ENCODE measurements at places on chromosomes 2 and 18. TPM values are rescaled to one million over a fixed set of nuclear protein-coding genes. Genes with fewer than 3 reads are reported as not detected.

- H3K4me3 ChIP-seq: no peak overlapping the region
- no peaks in the 10 kb centered on the region for H3K27me3 ChIP-seq
- no peak for DNase-seq
- no peaks in the 10 kb centered on the region for H3K4me1 ChIP-seq
- H3K36me3 ChIP-seq: no peaks in the 10 kb centered on the region
- no peak overlapping the region for H3K27ac ChIP-seq
Observed at GRCh38 chr2:154368153-154368552, 330.3 kb upstream of the KCNJ3 start.

Gene FAM110C
- polyA plus RNA-seq: 26.3 TPM

GRCh38 chr2:113216321-113216720, 42.5 kb downstream of the PSD4 start:
- H3K4me3 ChIP-seq: no peak overlapping the region
- no peak for DNase-seq
- no peaks in the 10 kb centered on the region for H3K36me3 ChIP-seq
- no peak overlapping the region for H3K27ac ChIP-seq

Gene ABCB11
- polyA plus RNA-seq: 0.03 TPM

- H3K4me3 ChIP-seq: no peak overlapping the region
- no peaks in the 10 kb centered on the region for H3K36me3 ChIP-seq
- no peak for DNase-seq
- no peak overlapping the region for H3K27ac ChIP-seq
Observed at GRCh38 chr2:112896909-112897623, 13.9 kb upstream of the IL37 start.

DNA sequence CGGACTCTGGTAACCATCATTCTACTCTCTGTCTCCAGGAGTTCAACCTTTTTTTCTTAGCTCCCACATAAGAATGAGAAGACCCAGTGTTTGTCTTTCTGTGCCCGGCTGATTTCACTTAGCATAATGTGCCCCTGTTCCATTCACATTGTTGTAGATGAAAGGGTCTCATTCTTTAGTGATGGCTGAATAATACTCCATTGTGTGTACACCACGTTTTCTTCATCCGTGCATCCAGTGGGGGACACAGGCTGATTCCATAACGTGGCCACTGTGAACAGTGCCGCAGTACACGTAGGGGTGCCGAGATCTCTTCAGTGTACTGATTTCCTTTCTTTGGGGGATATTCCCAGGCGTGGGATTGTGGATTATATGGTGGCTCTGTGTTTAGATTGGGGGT, 72.3 kb upstream of the NFATC1 start:
- H3K27me3 ChIP-seq: no peaks in the 10 kb centered on the region
- H3K4me3 ChIP-seq: no peak overlapping the region
- DNase-seq: no peak
- no peaks in the 10 kb centered on the region for H3K4me1 ChIP-seq
- H3K36me3 ChIP-seq: peaks cover 2% of the 10 kb centered on the region

- H3K4me3 ChIP-seq: no peak overlapping the region
- H3K36me3 ChIP-seq: no peaks in the 10 kb centered on the region
- H3K4me1 ChIP-seq: no peaks in the 10 kb centered on the region
- no peaks in the 10 kb centered on the region for H3K27me3 ChIP-seq
Observed at GRCh38 chr18:52190195-52190594, 149.8 kb upstream of the DCC start.

DNA sequence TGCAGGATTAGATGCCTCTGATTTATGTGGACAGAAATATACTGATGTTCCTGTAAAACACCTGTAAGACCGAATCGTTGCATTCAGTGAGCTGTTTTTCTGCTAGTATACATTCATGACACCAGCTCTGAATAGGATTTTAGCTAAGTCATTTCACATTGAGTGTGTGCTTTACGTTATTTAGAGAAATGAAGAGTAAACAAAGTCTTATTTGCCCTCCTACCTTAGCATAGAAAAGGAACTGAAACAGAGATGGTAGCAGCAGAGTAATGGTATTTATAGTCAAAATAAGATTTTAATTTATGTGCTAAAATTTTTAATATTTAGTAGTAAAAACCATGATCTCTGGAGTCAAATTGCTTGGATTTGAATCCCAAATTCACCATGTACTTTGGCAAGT, 168.0 kb downstream of the CERS6 start:
- H3K27me3 ChIP-seq: no peaks in the 10 kb centered on the region
- no peaks in the 10 kb centered on the region for H3K36me3 ChIP-seq
- no peak overlapping the region for H3K27ac ChIP-seq
- H3K4me3 ChIP-seq: no peak overlapping the region
- no peak for DNase-seq
- no peaks in the 10 kb centered on the region for H3K4me1 ChIP-seq

DNA sequence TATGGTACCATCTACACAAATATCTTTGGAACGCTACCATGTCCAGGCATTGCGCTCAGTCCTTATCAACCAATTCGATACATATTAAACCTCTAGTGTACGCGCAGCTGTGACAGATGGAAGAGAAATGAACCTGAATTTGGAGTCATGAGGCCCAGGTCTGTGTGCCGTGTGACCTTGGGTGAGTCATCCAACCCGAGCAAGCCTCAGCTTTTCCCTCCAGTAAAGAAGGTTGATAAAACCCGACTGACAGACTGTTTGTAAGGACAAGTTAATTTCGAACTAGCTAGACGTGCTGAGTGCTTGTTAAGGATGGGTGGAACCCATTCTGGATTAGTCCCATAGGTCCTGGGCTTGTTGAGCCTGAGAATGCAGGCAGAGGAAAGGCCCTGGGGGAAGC, 28.2 kb downstream of the GREB1 start:
- no peak for DNase-seq
- no peak overlapping the region for H3K27ac ChIP-seq
- peaks cover 15% of the 10 kb centered on the region for H3K27me3 ChIP-seq
- H3K4me3 ChIP-seq: no peak overlapping the region
- peaks cover 8% of the 10 kb centered on the region for H3K4me1 ChIP-seq

- H3K27ac ChIP-seq: peak overlapping the region; percentile 74
- H3K27me3 ChIP-seq: no peaks in the 10 kb centered on the region
- H3K4me3 ChIP-seq: no peak overlapping the region
- DNase-seq: peak; percentile 41
Observed at GRCh38 chr2:28801726-28802125, 8.9 kb upstream of the SPDYA start.

Gene VPS54
- 18.2 TPM for polyA plus RNA-seq

Gene IL1R2
- 24.6 TPM for polyA plus RNA-seq

DNA sequence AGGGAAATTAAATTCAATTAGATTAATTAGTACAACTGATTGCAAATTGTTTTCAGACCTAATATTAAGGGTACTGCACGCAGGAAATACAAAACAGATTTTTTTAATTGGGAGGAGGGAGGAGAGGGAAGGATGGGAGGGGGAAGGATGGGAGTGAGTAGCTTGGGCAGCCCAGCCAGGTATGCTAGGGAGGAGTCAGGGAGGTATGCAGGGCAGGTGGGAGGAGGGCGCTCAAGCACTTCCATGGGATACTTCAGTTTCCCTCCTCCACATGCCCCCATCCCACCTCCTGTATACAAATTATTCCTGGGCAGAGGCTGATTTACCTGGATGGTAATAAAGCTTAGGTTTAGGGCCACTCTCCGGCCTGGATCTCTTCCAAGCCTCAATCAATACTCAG, 76.6 kb upstream of the CAPN13 start:
- no peaks in the 10 kb centered on the region for H3K36me3 ChIP-seq
- no peak overlapping the region for H3K4me3 ChIP-seq
- H3K4me1 ChIP-seq: peaks cover 10% of the 10 kb centered on the region
- no peak for DNase-seq

- H3K36me3 ChIP-seq: no peaks in the 10 kb centered on the region
- H3K27ac ChIP-seq: no peak overlapping the region
- H3K4me3 ChIP-seq: no peak overlapping the region
- DNase-seq: no peak
- H3K4me1 ChIP-seq: peaks cover 29% of the 10 kb centered on the region
- peaks cover 33% of the 10 kb centered on the region for H3K27me3 ChIP-seq
Observed at GRCh38 chr2:217901835-217902378, 100.9 kb downstream of the TNS1 start.

Gene DSC1
- 3.1 TPM for polyA plus RNA-seq

- H3K27ac ChIP-seq: no peak overlapping the region
- H3K27me3 ChIP-seq: no peaks in the 10 kb centered on the region
- no peak overlapping the region for H3K4me3 ChIP-seq
- no peaks in the 10 kb centered on the region for H3K36me3 ChIP-seq
Observed at GRCh38 chr18:7616661-7617060, 49.5 kb downstream of the PTPRM start.

DNA sequence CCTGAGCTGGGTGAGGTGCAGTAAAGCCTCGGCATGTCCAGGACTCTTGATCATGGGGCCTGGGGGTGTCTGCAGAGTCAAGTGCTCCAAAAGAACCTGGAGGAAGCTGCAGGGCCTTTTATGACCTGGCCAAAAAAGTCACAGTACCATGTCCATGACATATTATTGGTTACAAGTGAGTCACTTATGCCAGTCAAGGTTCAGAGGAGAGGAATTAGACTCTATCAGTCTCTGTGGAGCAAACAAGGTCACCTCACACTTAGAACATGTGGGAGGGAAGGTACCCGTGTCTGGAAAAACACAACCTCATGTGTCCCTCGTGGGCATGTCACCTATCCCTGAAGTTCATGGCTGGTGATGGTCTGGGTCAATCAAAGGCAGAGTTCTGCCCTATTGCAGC, 465.7 kb downstream of the FBXO15 start:
- H3K36me3 ChIP-seq: no peaks in the 10 kb centered on the region
- peaks cover 37% of the 10 kb centered on the region for H3K4me1 ChIP-seq
- no peak overlapping the region for H3K27ac ChIP-seq

GRCh38 chr18:79853303-79853992, 55.7 kb downstream of the KCNG2 start:
- H3K27me3 ChIP-seq: peaks cover 19% of the 10 kb centered on the region
- peaks cover 2% of the 10 kb centered on the region for H3K4me1 ChIP-seq
- no peak overlapping the region for H3K4me3 ChIP-seq
- H3K27ac ChIP-seq: no peak overlapping the region
- H3K36me3 ChIP-seq: no peaks in the 10 kb centered on the region
- DNase-seq: no peak

Gene RNF152
- 10.1 TPM for polyA plus RNA-seq

- no peak overlapping the region for H3K27ac ChIP-seq
- no peak overlapping the region for H3K4me3 ChIP-seq
- H3K36me3 ChIP-seq: peaks cover 31% of the 10 kb centered on the region
- peaks cover 16% of the 10 kb centered on the region for H3K4me1 ChIP-seq
- no peaks in the 10 kb centered on the region for H3K27me3 ChIP-seq
Observed at GRCh38 chr2:36466135-36466534, 110.6 kb downstream of the CRIM1 start.

DNA sequence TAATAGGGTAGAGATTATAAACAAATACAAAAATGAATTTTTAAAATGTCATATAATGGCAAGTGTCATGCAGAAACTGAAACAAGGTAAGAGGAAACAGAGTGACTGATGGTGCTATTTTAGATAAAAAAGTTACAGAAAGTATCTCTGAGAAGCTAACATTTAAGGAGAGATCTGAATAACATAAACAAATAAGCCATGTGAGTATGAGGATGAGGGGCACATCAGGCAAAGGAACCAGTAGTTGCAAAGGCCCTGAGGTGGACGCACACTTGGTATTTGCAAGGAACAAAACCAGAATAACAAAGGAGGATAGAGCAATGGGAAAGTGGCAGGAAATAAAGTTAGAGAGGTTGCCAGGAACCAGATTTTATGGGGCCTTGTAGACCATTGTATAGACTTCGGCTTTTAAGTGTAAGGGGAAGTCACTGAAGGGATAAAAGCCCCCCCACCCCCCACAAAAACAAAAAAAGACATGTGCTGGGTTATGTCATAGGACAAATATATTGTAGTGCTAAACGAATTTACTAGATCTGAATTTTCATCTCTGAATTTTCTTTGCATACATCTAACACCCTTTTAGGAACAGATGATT, 159.2 kb downstream of the DTNB start:
- H3K4me1 ChIP-seq: peaks cover 15% of the 10 kb centered on the region
- H3K4me3 ChIP-seq: no peak overlapping the region

GRCh38 chr2:105521176-105521575, 122.3 kb upstream of the FHL2 start:
- H3K4me1 ChIP-seq: peaks cover 6% of the 10 kb centered on the region
- H3K4me3 ChIP-seq: no peak overlapping the region
- no peak for DNase-seq
- no peaks in the 10 kb centered on the region for H3K27me3 ChIP-seq

Gene NDC80
- 11.5 TPM for polyA plus RNA-seq

Gene METTL5
- 69.4 TPM for polyA plus RNA-seq

DNA sequence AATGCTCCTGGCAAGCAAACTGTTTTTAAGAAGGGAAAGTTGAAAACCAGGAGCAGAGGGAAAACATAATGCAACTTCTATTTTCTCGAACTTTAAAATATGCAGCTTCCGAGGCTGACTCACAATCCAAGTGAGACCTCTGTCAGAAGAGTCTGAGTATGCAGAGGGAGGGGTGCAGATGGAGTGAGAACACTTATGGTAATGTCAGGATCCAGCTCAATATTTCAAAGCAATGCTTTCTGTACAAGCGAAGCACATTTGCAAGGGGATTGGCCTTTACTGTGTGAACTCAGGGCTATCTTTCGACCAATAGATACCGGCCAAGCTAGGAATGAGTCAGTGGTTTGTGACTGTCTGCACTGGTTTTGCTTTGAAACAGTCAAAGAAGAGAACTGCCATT, 242.7 kb downstream of the CNTNAP5 start:
- H3K4me1 ChIP-seq: no peaks in the 10 kb centered on the region
- H3K27me3 ChIP-seq: no peaks in the 10 kb centered on the region
- no peaks in the 10 kb centered on the region for H3K36me3 ChIP-seq
- no peak overlapping the region for H3K4me3 ChIP-seq
- no peak for DNase-seq

DNA sequence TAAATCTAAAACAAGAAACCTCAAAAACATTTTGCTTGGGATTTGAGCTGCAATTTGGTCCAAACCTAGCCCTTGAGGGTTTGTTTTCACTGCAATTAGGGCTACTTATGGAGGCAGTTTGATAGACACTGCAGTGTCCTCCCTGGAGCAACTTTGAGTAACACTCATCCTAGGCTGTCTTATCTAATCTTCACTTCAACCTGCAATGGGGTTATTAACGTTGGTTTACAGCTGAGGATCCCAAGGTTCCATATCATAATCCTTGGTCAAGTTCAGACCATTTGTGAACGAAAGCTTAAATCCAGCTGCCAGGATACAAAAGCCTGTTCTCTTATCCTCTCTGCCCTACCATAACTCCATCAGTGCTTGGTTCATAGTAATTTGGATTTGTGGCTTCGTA, 2.5 kb downstream of the ANXA4 start:
- H3K36me3 ChIP-seq: peaks cover 2% of the 10 kb centered on the region
- no peak overlapping the region for H3K27ac ChIP-seq
- peaks cover 30% of the 10 kb centered on the region for H3K4me1 ChIP-seq
- H3K4me3 ChIP-seq: no peak overlapping the region

Gene CIAO1
- 67.4 TPM for polyA plus RNA-seq

Gene RTP5
- not detected for polyA plus RNA-seq

- H3K4me3 ChIP-seq: no peak overlapping the region
- no peak for DNase-seq
- no peaks in the 10 kb centered on the region for H3K27me3 ChIP-seq
- H3K27ac ChIP-seq: peak overlapping the region; percentile 72
- H3K36me3 ChIP-seq: no peaks in the 10 kb centered on the region
Observed at GRCh38 chr2:64114063-64114911, 29.9 kb downstream of the PELI1 start.

Gene SERPINB10
- polyA plus RNA-seq: 5.8 TPM

Data from keratinocyte (primary cell).